Endothelial cell (in vitro differentiated cells): ENCODE measurements at places on chromosomes 7 and 10. TPM values are rescaled to one million over a fixed set of nuclear protein-coding genes. Genes with fewer than 3 reads are reported as not detected.

GRCh38 chr7:81064426-81064825, 145.6 kb upstream of the SEMA3C start:
- no peak for DNase-seq

TAF5 gene
- total RNA-seq: 5.7 TPM

DNA sequence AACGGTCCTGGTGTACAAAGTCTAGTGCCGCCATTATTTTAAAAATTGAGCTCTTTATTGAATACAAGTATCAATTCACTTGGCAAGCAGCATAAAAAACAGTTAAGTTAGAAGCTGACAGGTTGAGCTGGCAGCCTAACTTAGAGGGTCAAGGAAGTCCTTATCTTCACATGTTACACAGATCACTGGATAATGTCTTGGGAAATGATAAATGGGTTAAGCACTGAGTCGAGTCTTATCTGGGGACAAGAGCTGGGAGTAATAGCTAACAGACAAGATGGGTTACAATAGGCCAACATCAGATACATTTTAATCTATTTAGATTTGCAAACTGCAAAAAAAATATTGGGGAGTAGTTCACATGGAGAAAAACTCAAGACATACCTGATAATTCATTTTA, 34.2 kb downstream of the SLC18A2 start:
- DNase-seq: no peak

- no peak for DNase-seq
Measured at GRCh38 chr10:11279314-11279713, 261.6 kb downstream of the CELF2 start.

GJD4 gene
- total RNA-seq: not detected

DNA sequence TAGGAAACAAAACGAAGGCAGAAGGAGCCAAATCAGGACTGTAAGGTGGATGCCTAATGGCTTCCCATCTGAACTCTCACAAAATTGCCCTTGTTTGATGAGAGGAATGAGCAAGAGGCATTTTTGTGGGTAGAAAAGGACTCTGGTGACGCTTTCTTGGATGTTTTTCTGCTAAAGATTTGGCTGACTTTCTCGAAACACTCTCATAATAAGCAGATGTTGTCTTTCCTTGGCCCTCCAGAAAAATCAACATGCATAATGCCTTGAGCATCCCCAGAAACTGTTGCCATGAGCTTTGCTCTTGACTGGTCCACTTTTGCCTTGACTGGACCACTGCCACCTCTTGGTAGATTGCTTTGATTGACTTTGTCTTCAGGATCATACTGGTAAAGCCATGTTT, 13.5 kb downstream of the PTPN12 start:
- DNase-seq: no peak

HYCC1 gene
- total RNA-seq: 93.8 TPM

ASIC3 gene
- 3.4 TPM for total RNA-seq

DNA sequence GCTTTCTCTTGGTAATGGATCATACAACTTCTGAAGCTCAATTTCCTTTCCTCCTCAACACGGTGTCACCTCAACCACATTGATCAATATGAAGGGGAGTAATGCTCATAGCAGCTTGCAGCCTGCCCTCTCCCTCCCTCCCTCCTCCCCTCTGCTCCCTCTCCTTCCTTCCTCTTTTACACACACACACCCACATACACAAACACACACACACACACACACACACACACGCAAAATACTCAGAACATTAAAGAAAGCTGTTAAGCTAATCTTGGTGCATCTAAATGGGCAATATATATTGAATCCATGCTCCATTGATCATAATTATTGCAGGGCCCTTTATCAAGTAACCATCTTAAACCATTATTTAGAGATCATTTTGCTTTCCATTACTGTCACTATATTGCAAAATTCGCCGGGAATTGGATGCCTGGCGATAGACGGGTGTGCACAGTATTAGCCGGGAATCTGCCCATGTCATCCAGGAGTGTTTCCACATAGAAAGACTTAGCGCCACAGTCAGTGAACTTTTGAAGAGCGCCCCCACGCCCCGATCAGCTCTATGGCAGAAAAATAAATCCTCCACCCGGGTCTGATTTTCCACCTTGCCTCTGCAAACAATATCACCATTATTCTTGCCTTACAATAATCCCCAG, 122.0 kb downstream of the PRLHR start:
- DNase-seq: no peak

CXCL12 gene
- 0.97 TPM for total RNA-seq

DNA sequence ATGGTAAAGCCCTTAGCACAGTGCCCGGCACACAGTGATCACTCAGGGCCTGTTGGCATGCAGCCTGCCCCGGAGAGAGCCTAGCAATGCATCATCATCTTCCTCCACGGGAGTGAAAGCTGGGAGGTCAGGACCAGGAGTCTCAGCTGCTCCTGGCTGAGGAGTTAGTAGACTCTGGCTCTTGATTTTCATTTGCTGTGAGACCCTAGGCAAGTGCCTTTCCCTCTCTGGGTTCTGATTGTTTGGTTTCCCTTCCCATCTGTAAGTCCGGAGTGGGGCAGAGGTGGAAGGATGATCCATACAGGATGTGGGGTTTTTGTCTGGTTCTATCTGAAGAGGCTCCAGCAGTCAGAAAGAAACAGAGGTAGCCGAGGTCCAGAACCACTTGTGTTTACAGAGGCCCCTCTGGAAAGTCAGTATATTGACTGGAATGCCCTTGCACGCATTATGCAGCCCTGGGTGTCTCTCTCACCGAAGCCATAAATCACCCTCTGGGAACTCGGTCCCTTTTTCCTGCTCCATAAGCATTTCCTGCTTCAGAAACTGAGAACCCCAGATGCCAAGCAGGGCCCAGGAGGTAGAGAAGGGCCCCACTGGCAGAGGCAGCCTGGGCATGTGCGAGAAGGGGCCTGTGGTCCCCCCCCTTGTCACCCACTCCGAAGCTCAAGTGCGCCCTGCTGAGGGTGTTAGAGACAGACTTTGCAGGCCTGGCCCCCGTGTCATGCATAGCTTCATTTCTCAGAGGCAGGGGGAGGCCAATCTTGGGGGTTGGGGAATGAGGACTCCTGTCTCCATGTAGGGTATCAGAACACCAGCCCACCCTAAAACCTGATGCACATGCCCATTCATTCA, 8.5 kb downstream of the UNC5B start:
- DNase-seq: no peak

DNA sequence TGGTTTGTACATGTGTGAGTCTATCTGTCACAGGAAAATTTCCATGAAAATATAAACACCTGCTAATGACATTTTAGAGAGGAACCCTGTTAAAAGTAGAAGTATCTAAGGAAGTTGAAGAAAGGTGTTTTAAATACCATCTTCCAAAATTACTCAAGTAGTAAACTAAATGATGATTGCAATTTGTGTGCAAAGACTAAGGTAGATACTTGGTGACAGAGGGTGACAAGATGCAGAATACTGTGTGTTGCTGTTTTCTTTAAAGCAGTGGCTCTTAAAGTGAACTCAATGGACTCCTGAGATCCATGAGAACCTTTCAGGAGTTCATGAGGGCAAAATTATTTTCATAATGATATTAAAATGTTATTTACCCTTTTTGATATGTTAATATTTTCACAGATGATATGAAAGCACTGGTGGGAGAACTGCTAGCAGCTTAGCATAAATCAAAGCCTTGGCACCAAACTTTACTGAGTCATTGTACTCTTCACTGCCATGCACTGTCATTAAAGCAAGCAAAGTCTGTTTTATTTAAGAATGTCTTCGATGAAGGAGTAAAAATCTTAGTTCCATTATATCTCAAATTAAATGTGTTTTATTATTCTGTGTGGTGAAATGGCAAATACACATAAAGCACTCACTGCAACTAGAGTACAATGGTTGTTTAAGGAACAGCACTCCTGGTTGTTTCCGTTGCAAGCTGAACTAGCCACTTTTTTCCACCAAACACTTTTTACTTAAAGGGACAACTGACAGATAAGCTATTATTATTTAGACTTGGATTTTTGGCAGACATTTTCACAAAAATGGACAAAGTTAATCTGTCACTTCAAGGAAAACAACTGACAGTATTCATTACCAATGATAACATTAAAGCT, 133.7 kb downstream of the LRRN3 start:
- no peak for DNase-seq

GRCh38 chr10:44046605-44047004, 338.3 kb downstream of the CXCL12 start:
- DNase-seq: no peak

GRCh38 chr7:129422727-129423126, 11.5 kb upstream of the STRIP2 start:
- no peak for DNase-seq

NUP205 gene
- 66.1 TPM for total RNA-seq

- no peak for DNase-seq
Measured at GRCh38 chr10:117621196-117621595, 78.7 kb downstream of the EMX2 start.

GRCh38 chr7:125529249-125529648, 599.6 kb upstream of the POT1 start:
- DNase-seq: no peak

GRCh38 chr7:4797858-4798705, 22.7 kb downstream of the AP5Z1 start:
- peak; percentile 88 for DNase-seq

WDR37 gene
- total RNA-seq: 32.6 TPM

KCNMA1 gene
- 5.1 TPM for total RNA-seq

- DNase-seq: no peak
Measured at GRCh38 chr10:47364911-47365310, 16.7 kb downstream of the RBP3 start.

AKR1B15 gene
- total RNA-seq: not detected

DNA sequence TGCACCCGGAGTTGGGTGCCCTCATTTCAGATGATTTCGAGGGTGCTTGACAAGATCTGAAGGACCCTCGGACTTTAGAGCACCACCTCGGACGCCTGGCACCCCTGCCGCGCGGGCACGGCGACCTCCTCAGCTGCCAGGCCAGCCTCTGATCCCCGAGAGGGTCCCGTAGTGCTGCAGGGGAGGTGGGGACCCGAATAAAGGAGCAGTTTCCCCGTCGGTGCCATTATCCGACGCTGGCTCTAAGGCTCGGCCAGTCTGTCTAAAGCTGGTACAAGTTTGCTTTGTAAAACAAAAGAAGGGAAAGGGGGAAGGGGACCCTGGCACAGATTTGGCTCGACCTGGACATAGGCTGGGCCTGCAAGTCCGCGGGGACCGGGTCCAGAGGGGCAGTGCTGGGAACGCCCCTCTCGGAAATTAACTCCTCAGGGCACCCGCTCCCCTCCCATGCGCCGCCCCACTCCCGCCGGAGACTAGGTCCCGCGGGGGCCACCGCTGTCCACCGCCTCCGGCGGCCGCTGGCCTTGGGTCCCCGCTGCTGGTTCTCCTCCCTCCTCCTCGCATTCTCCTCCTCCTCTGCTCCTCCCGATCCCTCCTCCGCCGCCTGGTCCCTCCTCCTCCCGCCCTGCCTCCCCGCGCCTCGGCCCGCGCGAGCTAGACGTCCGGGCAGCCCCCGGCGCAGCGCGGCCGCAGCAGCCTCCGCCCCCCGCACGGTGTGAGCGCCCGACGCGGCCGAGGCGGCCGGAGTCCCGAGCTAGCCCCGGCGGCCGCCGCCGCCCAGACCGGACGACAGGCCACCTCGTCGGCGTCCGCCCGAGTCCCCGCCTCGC, at the start of gene EGFR:
Gene EGFR, plus strand, starts transcription at position 657 of the 830 bp plus-strand sequence. CDS start 261 bp downstream, outside the sequence.
- DNase-seq: peak; percentile 56

NPFFR1 gene
- not detected for total RNA-seq

DNA sequence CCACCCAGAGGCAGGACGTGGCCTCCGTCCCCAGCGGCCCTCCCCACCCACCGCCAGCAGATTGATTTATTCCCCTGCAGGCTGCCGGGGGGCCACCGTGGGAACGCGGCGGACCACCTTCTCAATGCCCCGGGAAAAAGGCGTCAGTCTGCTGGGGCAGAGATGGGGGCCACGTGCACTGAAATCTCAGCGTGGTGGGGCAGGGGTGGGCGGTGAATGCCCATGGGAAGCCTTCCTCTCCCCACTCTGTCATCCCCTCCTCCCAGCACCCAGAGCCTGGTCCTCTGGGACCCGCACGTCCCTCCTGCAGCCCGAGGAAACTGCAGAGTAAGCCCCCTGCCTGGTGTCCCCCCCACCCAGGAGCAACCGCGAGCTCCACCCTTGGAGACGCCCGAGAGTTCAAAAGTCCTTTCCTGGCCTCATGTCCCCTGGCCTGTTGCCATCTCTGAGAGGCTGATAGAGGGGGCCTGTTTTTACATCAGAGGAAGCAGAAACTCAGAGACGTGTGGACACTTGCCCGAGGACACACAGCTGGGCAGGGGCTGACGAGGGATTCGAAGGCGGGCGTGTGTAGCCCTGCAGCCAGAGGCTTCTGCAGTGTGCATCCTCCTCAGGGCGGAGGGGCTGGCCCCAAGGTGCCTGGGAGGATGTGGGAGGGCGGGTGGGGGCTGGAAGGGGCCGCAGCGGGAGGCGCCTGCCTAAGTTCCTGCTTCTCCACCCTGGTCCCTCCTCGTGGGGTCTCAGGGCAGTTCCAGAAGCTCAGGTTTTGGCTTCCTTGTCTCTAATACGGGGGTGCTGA, 21.8 kb downstream of the UNCX start:
- no peak for DNase-seq

SFTPA1 gene
- not detected for total RNA-seq
